IMR-90 (cell line): ENCODE measurements at places on chromosomes 3 and 15. TPM values are rescaled to one million over a fixed set of nuclear protein-coding genes. Genes with fewer than 3 reads are reported as not detected.

Gene HES1
- 3.6 and 8.3 TPM in 2 replicates for total RNA-seq

- no peak for DNase-seq
These were observed 1.6 kb downstream of the FAM131A start for GRCh38 chr3:184339001-184339400.

DNA sequence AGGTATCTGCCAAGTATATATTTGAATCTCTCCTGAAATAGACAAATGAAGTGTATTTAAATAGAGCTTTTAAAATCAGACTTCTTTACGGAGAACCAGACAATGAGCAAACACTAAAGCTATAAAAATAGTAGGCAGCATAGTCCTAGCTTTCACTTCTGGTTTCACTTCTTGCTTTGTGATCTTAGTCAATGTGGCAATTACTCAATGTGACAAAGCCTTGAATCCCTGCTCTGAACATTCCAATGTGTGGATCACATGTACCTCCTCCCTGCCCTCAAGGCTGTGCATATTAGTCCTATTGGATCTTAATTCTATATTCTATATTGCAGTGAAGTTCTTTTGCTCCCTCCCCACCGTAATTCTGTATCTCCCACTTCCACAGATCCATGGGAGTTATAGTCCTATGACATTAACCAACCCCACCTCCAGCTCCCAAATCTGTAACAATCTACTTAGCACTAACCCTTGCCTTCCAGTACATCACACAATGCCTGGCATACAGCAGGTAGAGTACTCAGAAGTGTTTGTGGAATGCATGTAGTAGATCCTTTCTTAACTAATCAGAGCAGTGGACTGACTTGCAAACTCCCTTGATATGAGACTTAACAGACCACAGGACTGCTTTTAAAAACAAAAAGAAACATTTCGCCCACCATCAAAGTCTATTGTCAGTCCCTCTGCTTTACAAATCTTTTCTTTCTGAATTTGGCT, 24.3 kb upstream of the CP start:
- DNase-seq = peak; percentile 54

DNA sequence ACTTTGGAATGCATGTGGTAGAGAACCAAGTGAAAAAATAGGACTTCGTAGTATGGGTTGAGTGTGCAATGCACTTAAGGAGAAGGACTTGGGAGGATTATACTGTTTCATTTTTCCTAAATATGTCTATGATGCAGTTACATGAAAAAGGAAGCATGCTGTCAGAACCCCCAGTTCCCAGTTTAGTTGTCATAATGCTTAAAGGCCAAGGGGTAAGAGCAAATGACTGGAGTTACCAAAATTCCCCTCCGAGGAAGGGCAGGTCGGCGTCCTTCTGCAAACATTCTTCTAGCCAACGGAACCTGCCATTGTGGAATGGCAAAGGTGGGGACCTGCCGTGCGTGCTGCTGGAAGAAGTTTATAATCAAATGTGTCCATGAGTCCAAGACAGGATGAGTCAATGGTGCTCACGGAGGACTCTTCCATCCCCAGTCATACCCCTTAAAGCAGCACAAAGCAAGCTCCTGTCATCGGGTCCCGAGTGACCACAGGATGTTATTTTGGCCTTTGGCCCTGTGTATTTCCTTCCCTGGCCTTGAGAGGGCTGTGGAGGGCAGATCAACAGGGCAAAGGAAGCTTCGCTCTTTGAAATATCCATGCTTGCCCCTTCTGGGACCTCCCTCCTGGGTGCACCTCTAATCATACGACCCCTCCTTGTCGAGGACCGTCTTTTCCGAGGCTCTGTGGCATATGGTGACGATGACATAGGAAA, 93.2 kb downstream of the SLCO3A1 start:
- DNase-seq = no peak

GRCh38 chr15:64948916-64949315, 37.2 kb downstream of the ANKDD1A start:
- no peak for DNase-seq

DNA sequence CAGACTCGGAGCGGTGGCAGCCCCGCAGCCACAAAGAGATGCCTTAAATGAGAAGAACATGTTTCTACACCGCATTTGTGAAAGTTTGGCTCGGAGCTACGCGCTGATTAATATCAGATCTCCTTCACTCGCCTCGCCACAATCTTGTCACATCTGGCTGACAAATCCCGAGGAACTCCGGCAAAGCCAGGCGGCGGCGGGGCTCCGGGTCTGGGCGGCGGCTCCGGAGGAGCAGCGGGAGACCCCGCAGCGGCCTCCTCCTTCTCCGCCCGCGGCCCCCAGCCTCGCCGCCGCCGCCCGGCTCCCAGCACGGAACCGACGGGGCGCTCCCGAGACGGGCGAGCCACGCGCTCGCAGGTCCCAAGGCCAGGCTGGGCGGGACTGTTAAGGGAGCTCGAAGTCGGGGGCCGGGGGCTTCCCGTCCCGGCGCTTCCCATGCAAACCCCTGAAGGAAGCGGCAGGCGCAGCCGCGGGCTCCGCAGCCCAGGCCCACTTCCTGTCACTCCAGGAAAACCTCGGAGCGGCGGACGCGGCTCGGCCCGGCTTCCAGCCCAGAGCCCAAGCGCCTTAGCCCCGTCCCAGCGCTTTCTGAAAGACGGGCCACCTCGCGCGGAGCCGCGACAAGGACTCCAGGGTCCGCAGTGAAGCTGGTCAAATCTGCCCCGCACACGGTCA, 1.2 kb downstream of the BNC1 start:
- DNase-seq = no peak

Gene SNX22
- under 0.01 and 0.18 TPM in 2 replicates for total RNA-seq

GRCh38 chr15:83320844-83321243, 36.4 kb upstream of the BNC1 start:
- DNase-seq = no peak

GRCh38 chr3:29011441-29011840, 269.4 kb upstream of the RBMS3 start:
- DNase-seq = no peak

Gene HESX1
- 0.36 TPM in 1 of 2 replicates, not detected in the other for total RNA-seq
